A549 treated with Mapracorat at 1 μM for 4 hours (cell line): ENCODE measurements at places on chromosomes 12 and 14. TPM values are rescaled to one million over a fixed set of nuclear protein-coding genes. Genes with fewer than 3 reads are reported as not detected.

The KRT85 gene
- 0.06 to 0.08 TPM (median 0.07 TPM) in 4 of 5 replicates, not detected in the other for total RNA-seq

The PTPN11 gene
- 41.5 to 55.1 TPM (median 51.3 TPM) in 5 replicates for total RNA-seq

The HOXC4 gene
- 2.1 to 3.7 TPM (median 3.3 TPM) in 5 replicates for total RNA-seq

The ACACB gene
- 8.3 to 11.6 TPM (median 9.2 TPM) in 5 replicates for total RNA-seq

The FBRSL1 gene
- total RNA-seq: 70.8 to 104 TPM (median 90.5 TPM) in 5 replicates

The RIMBP2 gene
- total RNA-seq: 0.05 TPM in 1 of 5 replicates, not detected in the others

The HAL gene
- total RNA-seq: 0.24 to 0.63 TPM (median 0.55 TPM) in 5 replicates

The OR10AD1 gene
- total RNA-seq: not detected in 5 replicates

The WDHD1 gene
- 8.1 to 12.5 TPM (median 11.5 TPM) in 5 replicates for total RNA-seq

The FOXG1 gene
- total RNA-seq: 0.13 to 0.23 TPM (median 0.15 TPM) in 5 replicates

The ABCD2 gene
- not detected in 5 replicates for total RNA-seq

The SERPINA10 gene
- not detected in 5 replicates for total RNA-seq

The FGF23 gene
- not detected in 5 replicates for total RNA-seq

The RIPK3 gene
- not detected in 5 replicates for total RNA-seq

The MYF6 gene
- total RNA-seq: not detected in 5 replicates

The PLXNC1 gene
- 0.03 to 0.23 TPM (median 0.11 TPM) in 5 replicates for total RNA-seq

The ART4 gene
- not detected in 5 replicates for total RNA-seq
